ENCODE measurements at places on chromosomes 16 and 17.

DNA sequence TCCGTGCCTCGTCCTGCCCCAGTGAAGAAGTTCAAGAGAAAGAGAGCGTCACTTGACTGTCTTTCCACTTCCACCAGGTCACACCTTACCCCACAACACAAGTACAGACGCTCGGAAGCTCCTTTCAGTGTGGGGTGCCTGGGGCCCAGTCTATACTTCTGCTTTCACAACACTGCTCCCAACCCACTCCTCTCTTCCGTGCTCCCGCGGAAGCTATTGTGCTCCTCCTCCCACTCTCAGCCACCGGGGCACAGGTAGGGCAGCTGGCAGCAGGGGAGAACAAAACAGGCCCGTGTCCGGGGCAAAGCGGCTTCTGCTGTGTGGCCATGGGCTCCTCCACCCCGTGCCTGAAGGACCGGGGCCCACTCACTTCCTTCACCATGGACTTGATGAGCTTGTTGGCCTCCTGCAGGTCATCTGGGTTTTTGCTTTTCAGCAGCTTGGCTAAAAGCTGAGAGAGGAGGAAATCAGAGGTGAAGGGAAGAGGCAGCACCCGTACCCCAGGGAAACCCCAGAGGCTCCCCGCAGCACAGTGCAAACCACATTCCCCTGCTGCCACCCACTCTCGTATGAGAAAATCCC is 18.9 kb downstream of the GGA3 start:
- no peak for DNase-seq

GRCh38 chr16:704552-705380 is 835 bp downstream of the FBXL16 start:
- DNase-seq: no peak

- DNase-seq: no peak
Observed at GRCh38 chr16:50833929-50834328, 92.0 kb downstream of the CYLD start.

GRCh38 chr17:17693253-17694168 is 12.3 kb downstream of the RAI1 start:
- no peak for DNase-seq
